Activated naive CD8-positive, alpha-beta T cell treated with anti-CD3 and anti-CD28 coated beads, Interleukin-2, amount 50 U/mL, for 24 hours (primary cell): ENCODE measurements at places on chromosomes 11 and 22.

DNA sequence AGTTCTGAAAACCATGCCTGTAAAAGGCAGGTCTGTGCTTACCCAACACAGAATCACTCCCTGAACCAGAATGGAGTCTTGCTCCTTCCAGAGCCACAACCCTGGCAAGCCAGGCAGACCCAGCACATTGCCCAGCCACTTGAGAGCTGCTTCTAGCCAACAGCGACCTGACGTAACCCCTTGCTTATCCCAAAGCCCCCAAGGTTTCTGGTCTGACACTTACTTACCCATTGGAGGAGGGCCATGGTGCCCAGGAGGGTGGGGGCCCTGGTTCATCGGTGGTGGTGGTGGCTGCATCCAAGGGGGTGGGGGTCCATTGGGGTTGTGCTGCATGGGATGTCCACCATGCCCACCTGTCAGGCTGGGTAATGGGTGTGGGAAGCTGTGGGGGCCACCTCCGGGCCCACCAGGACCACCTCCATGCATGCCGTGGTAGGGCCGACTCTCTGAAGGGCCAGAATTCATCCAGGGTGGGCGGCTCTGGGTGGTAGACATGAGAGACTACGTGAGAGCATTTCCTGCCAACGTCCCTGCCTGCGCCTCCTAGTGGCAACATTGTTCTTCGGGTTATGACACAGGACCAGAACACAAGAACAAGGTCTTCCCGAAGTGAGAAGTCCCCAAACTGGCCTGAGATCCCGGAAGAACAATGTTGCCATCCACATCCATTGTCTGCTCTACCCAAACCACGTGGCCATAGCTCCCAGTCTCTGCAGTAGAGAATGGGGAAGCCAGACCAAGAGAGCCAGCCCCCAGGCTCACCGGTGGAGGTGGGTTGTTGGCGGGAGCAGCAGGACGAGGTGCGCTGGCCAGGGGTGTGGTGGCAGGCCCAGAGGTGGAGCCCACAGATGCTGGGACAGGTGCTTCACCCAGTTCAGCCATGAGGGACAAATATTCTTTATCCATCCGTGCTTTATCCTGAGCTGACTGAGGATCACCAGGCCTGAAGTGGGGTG lies 7.8 kb upstream of the PYGM start:
- H3K27ac ChIP-seq: peak overlapping the region; percentile 75
- no peak overlapping the region for H3K4me3 ChIP-seq
- peak; percentile 88 for DNase-seq
- no peaks in the 10 kb centered on the region for H3K27me3 ChIP-seq
- H3K36me3 ChIP-seq: peaks cover 85% of the 10 kb centered on the region

DNA sequence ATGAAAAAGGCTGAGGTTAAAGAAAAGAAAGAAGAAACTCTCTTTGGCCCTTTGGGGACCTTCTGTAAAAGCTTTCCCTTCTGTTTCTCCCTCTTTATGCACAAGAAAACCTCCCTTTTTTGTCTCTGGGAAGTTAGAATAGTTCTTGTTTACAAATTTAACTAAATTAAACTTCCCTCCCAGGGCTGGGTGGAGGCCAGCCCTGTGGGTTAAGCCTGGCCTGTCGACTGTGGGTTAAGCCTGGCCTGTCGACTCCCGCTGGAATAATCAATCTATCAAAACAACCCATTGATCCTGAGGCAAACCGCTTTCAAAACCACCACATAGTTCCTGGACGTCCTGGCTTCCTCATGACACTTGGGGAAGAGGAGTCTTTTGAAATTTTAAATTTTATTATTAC lies 1.2 kb upstream of the DRG1 start:
- H3K36me3 ChIP-seq: peaks cover 20% of the 10 kb centered on the region
- H3K27ac ChIP-seq: no peak overlapping the region
- H3K4me1 ChIP-seq: peaks cover 26% of the 10 kb centered on the region
- DNase-seq: no peak
- no peak overlapping the region for H3K4me3 ChIP-seq
- H3K27me3 ChIP-seq: no peaks in the 10 kb centered on the region

DNA sequence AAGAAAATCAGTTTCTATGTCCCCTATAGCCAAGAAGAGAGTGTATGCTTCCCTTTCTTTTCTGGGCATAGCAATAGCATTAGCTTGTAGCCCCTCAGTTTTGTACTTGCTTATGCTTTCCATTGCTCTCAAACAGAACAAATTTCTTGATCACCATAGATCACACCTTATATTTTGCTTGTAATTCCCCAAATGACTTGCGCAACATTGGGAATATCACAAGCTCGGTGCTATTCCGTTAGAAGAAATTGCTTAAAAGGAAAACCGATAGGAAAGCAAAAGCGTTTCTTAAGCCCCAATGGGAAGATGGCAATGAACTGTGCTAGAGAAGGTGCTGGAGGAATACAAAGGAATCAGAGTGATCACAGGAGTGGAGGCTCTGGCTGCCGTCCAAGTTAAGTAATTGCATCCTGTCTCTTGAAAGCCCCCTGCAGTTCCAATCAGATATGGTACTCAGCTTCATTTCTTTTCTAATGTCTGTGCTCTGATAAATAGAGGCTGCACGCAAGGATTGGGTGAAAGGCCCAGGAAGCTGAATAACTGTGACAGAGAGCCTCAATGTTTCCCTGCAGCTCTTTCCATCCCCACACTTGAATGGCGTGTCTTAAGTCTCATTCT lies 182.1 kb upstream of the KIRREL3 start:
- no peak overlapping the region for H3K27ac ChIP-seq
- no peak overlapping the region for H3K4me3 ChIP-seq
- no peaks in the 10 kb centered on the region for H3K27me3 ChIP-seq
- DNase-seq: no peak

DNA sequence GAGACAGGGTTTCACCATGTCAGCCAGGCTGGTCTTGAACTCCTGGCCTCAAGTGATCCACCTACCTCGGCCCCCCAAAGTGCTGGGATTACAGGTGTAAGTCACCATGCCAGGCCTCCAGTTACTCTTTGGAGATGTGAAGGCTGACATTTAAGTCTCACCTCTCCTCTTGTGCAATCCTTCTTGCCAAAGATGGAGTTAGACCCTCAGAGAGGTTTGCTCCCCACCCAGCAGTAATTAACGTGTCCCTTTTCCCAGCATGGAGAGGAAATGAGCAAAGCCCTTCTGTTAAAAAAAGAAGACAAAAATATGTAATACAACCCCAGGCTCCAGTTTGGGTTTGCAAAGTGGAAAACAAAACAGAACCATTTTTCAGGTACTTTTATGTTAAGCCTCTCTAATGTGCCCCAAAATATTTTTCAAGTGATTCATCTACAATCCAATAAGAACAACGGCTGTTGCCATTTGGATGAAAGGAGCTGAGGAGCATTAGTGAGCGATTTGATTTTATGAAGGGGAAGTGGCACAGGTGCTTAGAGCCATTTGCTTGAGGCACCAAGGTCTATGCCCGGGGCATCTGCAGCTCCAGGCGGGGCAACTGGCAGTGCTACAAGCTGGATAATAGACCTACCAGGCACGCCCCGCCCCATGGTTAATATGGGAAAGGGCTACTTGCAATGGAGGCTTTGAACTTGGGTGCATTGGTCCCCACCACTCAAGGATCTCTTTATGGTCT lies 57.2 kb downstream of the GRIK4 start:
- H3K4me3 ChIP-seq: no peak overlapping the region
- no peak overlapping the region for H3K27ac ChIP-seq
- no peaks in the 10 kb centered on the region for H3K36me3 ChIP-seq
- H3K4me1 ChIP-seq: peaks cover 17% of the 10 kb centered on the region
- H3K27me3 ChIP-seq: peaks cover 41% of the 10 kb centered on the region

- no peak overlapping the region for H3K4me3 ChIP-seq
- H3K27me3 ChIP-seq: no peaks in the 10 kb centered on the region
- H3K36me3 ChIP-seq: no peaks in the 10 kb centered on the region
- H3K27ac ChIP-seq: no peak overlapping the region
Observed at GRCh38 chr22:36464715-36465231, 16.7 kb downstream of the TXN2 start.

DNA sequence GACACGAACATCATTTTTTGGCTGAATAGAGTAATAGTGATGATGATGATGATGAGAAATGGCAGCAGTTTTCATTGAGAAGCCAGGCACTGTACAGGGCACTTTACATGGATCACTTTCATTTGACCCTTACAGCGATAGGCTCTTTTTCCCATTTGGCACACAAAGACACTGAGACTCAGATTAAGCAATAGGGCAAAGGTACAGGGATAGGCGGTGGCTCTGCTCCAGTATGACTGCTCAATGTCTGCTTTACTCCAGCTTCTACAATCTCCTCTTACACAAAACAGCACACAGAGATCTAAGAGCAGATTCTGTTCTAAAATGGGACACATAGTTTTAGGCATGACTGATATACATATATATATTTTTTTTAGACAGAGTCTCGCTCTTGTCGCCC lies 40.6 kb downstream of the MPPED2 start:
- no peak for DNase-seq
- no peaks in the 10 kb centered on the region for H3K4me1 ChIP-seq
- H3K4me3 ChIP-seq: no peak overlapping the region
- no peak overlapping the region for H3K27ac ChIP-seq
- H3K36me3 ChIP-seq: no peaks in the 10 kb centered on the region
- peaks cover 2% of the 10 kb centered on the region for H3K27me3 ChIP-seq

DNA sequence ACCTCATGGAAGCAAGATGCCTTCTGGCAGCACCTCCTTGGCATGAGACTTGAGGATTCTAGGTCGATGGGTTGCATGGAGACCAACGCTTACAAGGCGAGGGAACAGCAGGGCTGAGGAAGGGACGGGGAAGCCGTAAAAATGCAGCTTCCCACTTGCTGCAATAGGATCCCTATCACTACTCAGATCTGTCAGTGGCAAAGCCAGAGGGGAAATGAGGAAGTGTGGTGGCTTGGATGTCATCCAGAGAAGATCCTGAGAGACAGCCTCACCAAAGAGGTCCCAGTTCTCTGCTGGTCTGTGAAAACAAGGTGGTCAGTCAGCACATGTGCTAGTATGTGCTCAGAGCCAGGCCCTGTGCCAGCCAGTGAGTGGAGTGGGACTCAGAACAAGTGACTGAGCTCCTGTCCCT lies 22.2 kb downstream of the CYB5R2 start:
- no peaks in the 10 kb centered on the region for H3K4me1 ChIP-seq
- H3K4me3 ChIP-seq: no peak overlapping the region
- H3K36me3 ChIP-seq: peaks cover 3% of the 10 kb centered on the region

GRCh38 chr11:87036756-87037449 lies 831 bp upstream of the TMEM135 start:
- H3K27ac ChIP-seq: peak overlapping the region; percentile 2
- no peaks in the 10 kb centered on the region for H3K27me3 ChIP-seq
- no peak for DNase-seq
- H3K4me1 ChIP-seq: peaks cover 35% of the 10 kb centered on the region
